Activated CD4-positive, alpha-beta T cell treated with anti-CD3 and anti-CD28 coated beads, Interleukin-2, amount 50 U/mL, for 24 hours (primary cell): ENCODE measurements at places on chromosomes 5 and 9.
A peak's percentile ranks its signal among the peaks of the same experiment; 100 is the strongest.

- DNase-seq: peak; percentile 32
Measured at GRCh38 chr9:21831841-21832509, 29.5 kb downstream of the MTAP start.

DNA sequence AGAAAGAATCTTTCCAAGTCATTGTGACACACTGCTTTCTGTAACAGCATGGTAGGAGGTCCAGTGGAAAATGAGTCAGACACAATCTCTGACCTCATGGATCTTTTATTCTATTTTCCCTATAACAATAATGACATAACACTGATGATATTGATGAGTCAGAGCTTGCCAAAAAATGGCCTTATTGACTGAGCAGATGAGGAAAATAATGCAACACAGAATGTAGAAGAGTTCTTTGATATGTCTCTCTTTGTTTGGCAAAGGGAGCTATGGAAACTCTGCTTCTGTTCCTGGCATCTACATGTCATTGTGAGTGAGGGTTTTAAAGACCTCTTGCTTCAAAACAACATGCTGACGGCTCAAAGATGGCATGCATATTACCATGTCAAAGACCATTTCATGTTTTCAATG, 443.1 kb upstream of the ZNF608 start:
- no peak for DNase-seq

DNA sequence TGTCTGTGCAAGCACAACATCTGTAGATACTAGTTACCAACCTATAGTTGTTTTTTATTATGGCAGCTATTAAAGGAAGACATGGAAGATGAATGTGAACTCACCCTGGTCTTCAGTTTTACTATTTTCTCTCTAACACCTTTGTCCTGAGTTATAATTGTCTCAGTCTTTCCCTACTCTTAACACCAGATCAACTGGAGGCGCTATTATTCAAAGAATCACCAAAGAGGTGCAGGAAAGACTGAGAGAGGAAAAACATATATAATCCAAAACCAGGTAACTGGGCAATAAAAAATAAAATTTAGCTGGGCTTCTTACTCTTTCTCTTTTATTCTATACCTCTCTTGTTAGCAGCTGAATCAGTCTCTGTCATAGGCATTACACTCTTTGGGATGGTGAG, 134.2 kb upstream of the C6 start:
- no peak for DNase-seq

DNA sequence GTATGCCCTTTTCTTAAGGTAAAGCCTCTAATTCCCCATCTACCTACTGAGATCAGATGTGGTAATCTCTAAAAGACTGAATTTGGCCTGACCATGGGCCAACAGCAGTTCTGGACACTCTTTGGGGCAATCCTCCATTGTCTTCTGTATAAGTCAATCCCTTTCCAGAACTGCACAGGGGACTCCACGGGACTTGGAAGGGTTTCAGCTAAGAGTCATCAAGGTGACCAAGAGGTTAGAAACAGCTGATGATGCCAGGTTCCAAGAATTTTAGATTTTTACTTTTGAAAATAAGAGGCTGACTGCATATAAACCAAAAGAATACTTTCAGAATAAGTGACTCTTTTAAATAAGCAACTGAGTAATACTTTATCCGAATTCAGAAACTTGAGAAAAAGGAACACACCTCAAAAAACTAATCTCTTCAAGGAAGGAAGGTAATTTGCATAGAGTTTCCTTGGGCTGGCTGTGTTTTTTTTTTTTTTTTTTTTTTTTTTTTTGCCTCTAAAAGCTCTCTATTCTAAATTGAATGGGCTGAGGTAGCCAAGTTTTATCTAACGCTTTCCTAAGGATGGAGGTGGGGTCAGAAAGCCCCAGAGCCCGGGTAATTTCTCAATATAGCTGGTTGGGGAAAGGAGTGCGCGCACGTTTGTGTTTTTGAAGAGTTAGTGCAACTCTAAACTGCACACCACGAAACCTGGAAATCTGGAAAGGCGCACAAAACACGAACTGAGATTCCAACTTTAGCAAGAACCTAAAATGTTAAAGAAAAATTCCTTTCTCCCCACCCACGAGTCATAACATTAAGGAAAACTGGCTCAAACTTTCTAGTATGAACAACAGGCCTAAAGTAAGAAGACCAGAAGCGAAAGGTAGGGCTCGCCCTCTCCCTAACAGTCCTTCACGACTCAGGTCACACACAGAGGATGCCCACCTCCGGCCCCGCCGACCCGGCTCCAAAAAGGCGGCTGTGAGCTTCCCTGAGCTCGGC, 1.3 kb downstream of the VCP start:
- DNase-seq: no peak

DNA sequence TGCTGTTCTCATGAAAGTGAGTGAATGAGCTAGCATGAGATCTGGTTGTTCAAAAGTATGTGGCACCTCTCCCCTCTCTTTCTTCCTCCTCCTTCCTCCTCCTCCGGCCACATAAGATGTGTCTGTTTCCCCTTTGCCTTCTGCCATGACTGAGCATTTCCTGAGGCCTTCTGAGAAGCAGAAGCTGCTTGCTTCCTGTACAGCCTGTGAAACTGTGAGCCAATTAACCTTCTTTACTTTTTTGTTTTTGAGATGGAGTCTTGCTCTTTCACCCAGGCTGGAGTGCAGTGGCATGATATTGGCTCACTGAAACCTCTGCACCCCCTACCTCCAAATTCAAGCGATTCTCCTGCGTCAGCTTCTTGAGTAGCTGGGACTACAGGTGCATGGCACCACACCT, 6.1 kb downstream of the S100Z start:
- DNase-seq: no peak

GRCh38 chr9:29393064-29393463, 1819.8 kb upstream of the C9orf72 start:
- no peak for DNase-seq

DNA sequence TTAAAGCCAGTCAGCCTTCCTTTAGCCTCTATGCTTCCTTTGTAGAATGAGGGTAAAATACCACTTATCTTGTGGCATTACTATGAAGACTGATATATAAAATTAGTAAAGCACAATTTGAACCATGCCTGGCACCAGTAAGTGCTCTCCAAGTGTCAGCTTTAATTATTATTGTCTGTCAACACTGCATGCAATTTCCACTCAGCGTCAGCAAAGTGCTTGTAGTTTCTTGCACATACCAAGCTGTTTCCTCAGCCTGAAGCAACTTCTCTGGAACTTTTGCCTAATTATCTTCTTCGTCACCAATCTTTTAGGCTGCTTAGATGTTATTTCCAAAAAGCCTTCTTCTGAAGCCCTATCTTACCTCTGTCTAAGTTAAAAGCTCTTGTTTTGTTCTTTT, 177.3 kb downstream of the CDC42SE2 start:
- no peak for DNase-seq

GRCh38 chr5:132751971-132752580, 4.8 kb downstream of the CCNI2 start:
- DNase-seq: no peak

- DNase-seq: no peak
Measured at GRCh38 chr5:101159006-101159405, 255.9 kb upstream of the ST8SIA4 start.

DNA sequence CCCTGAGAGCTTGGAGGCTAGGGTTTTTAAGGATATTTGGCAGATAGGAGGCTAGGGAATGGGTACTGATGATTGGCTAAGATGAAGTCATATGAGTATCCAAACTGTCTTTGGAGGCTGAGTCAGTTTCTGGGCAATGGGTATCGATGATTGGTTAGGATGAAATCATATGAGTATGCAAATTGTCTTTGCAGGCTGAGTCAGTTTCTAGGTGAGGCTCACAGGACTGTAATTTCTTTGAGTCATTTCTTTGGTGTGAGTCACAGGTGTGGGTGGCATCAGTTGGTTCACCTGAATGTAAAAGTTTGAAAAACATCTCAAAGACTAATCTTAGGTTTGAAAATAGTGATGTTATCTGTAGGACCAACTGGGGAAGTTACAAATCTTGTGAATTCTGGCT, 1068.0 kb downstream of the NR2F1-AS1 start:
- no peak for DNase-seq

DNA sequence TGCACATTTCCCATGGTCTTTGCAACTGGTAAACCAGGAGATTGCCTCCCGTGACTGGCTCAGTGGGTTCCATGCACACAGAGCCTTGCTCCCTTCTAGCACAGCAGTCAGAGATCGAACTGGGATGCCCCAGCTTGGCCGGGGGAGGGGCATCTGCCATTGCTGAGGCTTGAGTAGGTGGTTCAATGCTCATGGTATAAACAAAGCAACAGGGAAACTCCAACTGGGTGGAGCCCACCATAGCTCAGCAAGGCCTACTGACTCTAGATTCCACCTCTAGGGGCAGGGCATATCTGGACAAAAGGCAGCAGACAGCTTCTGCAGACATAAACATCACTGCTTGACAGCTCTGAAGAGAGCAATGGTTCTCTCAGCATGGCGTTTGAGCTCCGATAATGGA, 67.0 kb upstream of the PPP1R2B start:
- DNase-seq: no peak

DNA sequence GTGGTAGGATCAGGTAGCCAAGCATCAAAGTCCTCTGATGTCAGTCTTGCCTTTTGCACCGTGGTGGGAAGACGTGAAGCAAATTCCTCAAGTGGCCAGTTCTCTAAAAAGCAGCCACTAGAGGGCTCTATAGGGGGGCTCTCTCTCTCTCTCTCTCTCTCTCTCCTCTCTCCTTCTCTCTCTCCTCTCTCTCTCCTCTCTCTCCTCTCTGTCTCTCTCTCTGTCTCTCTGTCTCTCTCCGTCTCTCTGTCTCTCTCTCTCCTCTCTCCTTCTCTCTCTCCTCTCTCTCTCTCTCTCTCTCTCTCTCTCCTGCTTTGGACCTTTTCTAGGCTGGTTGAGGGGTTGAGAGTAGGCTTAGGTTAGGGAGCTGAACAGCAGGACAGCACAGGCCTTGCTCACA, 13.9 kb upstream of the OSMR start:
- DNase-seq: no peak

DNA sequence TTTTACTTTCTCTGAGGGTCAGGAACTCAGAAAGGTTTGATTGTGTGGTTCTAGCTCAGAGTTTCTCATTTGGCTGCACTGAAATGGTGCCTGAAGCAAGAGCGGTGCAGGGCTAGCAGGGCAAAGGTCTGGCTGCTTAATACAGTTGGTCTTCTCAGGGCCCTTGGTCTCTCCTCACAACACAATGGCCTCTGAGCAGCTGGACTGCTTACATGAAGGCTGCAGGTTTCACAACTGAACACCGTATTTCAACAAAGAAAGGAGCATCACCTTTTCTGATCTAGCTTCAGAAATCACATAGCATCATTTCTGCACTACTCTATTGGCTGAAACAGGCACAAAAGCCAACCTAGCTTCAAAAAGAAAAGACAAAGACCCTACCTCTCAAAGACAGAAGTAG, 122.2 kb downstream of the MLLT3 start:
- DNase-seq: no peak

- no peak for DNase-seq
Measured at GRCh38 chr5:68505917-68506860, 290.6 kb downstream of the PIK3R1 start.

GRCh38 chr5:12174734-12175133, 270.5 kb upstream of the CTNND2 start:
- no peak for DNase-seq

DNA sequence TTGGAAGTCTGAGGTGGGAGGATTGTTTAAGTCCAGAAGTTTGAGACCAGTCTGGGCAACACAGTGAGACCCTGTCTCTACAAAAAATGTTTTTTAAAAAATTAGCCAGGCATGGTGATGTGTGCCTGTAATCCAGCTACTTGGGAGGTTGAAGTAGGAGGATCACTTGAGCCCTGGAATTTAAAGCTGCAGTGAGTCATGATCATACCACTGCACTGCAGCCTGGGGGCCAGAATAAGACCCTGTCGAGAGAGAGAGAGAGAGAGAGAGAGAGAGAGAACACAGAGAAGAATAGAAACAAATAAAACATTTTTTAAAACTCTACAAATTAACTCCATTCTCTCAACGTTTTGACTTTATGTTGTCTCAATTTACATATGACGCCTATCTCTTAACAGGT, 111.8 kb downstream of the BARX1 start:
- no peak for DNase-seq

- DNase-seq: no peak
Measured at GRCh38 chr5:170362656-170363055, 26.5 kb downstream of the KCNMB1 start.

- no peak for DNase-seq
Measured at GRCh38 chr9:12798066-12798770, 23.4 kb downstream of the LURAP1L start.

DNA sequence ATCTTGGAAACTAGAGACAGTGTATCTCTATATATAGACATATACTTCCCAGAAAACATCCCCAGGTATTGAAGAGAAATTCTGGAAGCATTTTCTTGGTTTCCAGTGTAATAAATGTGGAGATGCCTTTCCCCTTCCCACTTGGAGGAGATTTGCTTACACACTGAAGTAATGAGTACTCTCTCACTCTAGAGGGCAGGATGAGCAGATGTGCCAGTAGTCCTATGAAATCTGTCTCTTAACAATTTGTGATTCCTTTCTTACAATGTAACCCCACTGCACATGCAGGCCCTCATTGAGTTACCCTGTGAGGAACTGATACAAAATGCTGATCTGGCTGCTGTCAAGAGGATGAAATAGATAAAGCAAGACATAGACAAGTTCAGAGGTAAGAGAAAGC, 567.2 kb downstream of the SLCO4C1 start:
- no peak for DNase-seq

- DNase-seq: no peak
Measured at GRCh38 chr9:78606001-78606379, 309.1 kb downstream of the PSAT1 start.

- DNase-seq: no peak
Measured at GRCh38 chr5:109290231-109290630, 119.5 kb downstream of the PJA2 start.

DNA sequence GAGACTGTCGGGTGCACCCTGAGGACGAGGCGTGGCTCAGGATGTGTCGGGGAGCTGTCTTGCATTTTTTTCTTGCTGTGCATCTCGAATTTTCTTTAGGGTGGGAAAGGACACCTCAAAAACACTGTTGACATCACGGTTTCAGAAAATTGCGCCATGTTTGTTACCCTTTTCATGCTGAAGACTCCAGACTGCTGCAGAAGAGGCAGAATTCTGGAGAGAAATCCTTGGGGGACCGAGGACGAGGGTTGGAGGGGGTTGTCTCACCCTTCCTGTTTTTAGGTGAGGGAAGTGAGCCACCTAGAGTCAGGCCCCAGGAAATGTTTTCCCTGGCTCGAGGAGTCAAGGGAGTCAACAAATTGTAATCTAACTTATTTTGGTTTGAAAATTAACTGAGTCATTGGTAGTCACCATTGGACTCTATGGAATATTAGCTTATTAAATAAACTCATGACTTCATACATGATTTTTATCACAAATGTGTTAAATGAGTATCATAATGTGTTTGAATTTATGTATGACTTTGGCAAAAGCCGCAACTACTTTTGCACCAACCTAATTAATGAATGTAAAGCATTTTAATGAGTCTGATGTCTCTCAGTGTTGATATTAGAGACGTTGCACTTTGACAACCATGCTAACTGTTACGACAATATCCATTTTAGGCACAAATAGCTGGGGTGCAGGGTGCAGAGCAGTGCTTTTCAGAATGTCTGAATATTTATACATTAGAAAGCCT, 724 bp upstream of the LYSMD3 start:
- DNase-seq: no peak

- DNase-seq: no peak
Measured at GRCh38 chr9:113299800-113300292, 3.3 kb downstream of the RNF183 start.

GRCh38 chr5:429453-430188, 13.4 kb upstream of the EXOC3 start:
- DNase-seq: no peak
